ENCODE measurements at places on chromosomes 11 and 22.
A peak's percentile ranks its signal among the peaks of the same experiment; 100 is the strongest.

DNA sequence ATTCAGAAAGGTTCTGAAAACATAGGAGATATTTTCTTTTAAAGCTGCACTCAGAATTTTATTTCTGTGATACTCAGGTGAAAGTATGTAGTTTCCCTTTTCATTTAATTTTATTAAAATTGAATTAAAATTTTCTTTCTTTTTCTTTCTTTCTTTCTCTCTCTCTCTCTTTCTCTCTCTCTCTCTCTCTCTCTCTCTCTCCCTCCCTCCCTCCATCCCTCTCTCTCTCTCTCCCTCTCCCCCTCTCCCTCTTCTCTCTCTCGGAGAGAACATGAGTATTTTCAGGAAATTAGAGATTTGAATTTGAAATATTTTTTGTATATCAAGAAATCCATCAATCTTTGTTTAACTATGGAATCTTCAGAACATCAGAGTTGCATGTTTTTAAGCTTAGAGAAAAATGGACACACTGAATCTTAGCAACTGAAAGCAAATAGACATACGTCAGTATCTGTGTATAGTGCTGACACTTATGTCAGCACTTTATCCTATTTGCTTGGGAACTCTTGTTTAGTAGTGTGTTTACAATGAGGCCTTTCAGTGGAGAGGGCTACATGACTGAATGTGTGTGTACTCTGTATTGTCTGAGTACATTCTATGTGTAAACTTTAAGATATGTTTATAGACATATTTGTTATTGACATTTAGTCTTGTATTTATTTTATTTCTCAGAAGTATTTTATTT is 44.5 kb downstream of the PDE3B start:
- no peak for DNase-seq

DNA sequence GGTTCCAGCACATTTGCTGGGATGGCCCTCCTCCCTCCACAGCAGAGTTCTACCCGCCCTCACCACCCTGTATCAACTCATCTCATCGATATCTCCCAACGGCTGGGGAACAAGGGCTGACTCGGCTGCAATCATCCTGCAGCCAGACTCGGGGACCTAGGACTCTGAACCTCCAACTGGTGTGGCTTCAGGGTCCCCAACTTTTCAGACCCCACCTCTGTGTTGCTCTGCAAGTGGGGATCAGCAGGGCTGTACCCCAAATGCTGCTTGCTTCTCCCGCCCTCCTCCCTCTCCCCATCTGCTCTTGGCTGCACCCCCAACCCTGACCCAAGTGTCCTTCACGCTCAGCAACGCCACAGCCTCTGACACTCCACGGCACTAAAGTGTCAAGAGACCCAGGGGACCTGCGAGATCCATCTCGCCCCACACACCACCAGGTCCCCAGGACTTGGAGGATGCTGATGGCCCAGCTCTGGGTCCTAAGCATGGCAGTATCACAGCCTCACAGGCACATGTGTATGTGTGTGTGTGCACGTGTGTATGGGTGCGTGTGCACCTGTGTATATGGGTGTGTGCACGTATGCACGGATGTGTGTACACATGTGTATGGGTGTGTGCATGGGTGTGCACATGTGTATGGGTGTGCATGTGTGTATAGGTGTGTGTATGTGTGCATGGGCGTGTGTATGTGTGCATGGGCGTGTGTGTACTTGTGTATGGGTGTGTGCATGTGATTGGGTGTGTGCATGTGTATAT is 26.4 kb downstream of the KCNQ1 start:
- DNase-seq = no peak

- DNase-seq = no peak
Measured at GRCh38 chr11:73262851-73263495, 9.2 kb upstream of the P2RY6 start.

GRCh38 chr11:79413268-79413667 is 27.6 kb downstream of the TENM4 start:
- no peak for DNase-seq

DNA sequence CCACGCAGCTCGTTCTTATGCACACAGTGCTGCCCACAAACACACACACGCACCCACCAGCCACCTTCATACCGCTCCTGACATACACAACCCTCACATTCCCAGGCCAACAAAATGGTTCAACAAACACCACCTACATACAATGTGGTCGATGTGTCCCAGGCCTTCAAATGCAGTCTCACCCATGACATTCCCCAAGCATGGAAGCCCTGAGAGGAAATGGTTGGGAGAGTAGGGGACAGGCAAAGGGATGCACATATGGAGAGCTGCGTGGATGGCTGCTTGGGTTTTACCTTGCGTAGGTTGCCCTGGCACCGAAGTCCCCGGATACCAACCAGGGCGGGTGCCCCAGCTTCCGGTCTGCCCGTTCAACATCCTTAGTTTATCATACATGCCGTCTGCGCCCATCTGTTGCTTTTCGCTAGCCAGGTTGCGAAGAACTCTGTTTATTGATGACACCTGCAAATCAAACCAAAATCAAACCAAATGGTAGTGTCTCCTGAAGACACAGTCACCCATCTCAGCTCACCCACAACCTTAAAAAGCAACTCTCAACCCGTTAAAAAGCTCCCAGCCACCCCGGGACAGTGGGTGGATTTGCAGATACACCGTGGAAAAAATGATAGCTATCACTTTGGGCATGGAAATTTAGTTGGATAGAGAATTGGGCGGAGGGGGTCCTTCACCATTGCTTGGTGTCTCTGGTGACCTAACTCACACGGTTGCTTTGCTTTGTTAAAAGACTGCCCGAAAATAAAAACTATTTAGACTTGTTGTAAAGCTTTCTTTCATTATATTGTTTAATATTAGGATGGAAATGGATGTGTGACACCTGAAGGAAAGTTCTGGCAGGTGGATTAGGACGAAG is 10.5 kb downstream of the PAX6 start:
- no peak for DNase-seq

GRCh38 chr22:38086001-38086845 is 2.2 kb upstream of the SLC16A8 start:
- no peak for DNase-seq

- DNase-seq = no peak
Measured at GRCh38 chr11:44808053-44808753, 81.4 kb downstream of the TSPAN18 start.

DNA sequence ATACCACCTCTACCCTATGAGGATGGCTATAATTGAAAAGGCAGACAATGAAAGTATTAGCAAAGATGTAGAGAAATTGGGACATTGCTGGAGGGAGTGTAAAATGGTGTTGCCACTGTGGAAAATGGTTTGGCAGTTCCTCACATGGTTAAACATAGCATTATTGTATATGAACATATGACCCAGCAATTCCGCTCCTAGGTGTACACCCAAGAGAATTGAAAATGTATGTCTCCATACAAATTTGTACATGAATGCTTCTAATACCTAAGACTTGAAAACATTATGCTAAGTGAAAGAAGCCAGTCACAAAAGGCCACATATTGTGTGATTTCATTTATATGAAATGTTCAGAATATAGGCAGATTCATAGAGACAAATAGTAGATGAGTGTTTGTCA is 10.0 kb downstream of the SLCO2B1 start:
- DNase-seq = no peak

GRCh38 chr11:78100261-78100660 is 20.6 kb upstream of the NDUFC2 start:
- peak; percentile 46 for DNase-seq

GRCh38 chr11:15146271-15147003 is 31.7 kb downstream of the INSC start:
- no peak for DNase-seq

- DNase-seq = no peak
Measured at GRCh38 chr22:23285236-23285635, 104.9 kb downstream of the BCR start.

- no peak for DNase-seq
Measured at GRCh38 chr11:134645576-134645975, 233.5 kb upstream of the B3GAT1 start.

- no peak for DNase-seq
Measured at GRCh38 chr11:32162351-32162750, 71.5 kb downstream of the RCN1 start.

DNA sequence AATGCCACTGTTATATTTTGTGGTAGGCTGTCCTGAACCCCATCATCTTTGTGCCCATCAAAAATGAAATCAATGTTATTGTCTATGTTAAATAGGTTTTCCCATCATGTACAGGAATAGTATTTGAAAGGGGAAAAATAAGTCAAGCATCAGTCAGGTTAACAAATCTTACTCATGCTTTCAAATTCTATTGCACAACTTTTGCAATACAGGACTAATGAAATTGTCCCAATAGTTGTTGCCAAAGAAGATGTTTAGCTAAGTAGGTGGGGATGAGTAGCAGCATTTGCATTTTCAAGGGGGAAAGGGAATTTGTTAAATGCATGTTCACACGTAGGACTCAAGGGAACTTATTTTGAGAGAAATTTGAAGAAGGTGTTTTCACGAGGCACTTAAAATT is 962.1 kb downstream of the JRKL start:
- DNase-seq = no peak

GRCh38 chr11:23181022-23181807 is 320.9 kb upstream of the CCDC179 start:
- DNase-seq = no peak

- DNase-seq = no peak
Measured at GRCh38 chr22:49514641-49515040, 313.0 kb downstream of the BRD1 start.

DNA sequence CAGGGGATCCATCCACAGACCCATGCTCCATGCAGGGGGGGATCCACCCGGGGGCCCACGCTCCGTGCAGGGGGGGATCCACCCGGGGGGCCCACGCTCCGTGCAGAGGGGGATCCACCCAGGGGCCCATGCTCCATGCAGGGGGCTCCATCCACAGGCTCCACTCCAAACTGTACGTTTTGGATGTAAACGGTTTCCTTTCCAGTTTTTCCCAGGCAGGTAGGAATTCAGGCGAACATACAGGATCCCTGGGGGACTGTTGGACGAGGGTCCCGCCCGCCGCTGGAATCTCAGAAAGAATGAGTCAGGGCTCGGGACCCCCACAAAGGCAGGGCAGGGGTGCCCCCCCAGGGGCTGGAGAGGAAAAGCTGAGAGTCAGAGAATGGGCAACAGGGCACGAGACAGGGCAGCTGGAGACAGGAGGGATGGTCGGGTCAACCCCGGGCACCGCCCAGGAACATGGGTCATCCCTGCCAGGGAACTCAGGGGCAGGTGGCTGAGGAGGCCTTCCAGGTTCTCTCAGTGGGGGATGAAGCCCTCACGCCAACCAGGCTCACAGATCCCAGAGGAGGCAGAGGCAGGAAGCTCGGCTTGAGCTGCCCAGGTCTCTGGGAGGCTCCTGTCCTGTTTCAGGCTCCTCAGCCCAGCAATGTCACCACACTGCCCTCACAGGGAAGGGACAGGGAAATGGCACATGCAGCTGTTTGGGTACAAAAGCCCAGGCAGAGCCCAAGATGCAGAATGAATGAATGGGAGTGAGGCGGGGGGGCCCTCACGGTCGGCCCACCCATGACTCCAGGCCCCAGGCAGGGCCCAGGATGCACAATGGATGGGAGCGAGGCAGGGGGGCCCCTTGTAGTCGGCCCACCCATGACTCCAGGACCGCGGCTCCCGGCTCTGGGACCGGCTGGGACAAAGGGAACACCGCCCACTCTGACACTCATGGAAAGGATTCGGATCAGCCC is 200.2 kb downstream of the BRD1 start:
- DNase-seq = no peak

- DNase-seq = no peak
Measured at GRCh38 chr11:126465573-126466188, 110.2 kb downstream of the ST3GAL4 start.

DNA sequence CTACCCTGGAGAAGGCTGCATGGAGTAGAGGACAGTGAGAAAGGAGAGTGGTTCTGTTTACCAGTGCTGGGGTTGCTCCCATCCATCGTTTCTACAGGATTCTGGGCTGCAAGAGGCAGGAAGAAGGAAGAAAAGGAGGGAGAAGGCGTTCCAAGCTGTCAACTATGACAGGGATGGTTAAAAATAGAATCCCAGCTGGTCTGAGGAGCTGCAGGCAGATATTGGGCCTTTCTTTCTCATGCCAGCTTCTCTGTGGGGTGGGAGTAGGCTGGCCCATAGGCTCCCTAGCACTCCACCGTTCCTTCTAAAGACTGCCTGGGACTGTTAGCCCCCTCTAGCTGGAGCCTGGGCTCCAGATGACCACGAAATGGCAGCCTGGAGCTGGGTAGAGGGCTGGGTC is 13.6 kb downstream of the CCKBR start:
- DNase-seq = no peak

DNA sequence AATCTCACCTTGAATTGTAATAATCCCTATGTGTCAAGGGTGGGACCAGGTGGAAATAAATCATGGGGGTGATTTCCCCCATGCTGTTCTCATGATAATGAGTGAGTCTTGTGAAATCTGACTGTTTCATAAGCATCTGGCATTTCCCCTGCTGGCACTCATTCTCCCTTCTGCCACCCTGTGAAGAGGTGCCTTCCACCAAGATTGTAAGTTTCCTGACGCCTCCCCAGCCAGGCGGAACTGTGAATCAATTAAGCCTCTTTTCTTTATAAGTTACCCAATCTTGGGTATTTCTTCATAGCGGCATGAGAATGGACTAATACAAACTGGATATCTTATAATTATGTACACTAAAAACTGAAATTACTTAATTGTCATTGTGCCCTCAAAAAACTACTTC is 189.2 kb upstream of the API5 start:
- no peak for DNase-seq

DNA sequence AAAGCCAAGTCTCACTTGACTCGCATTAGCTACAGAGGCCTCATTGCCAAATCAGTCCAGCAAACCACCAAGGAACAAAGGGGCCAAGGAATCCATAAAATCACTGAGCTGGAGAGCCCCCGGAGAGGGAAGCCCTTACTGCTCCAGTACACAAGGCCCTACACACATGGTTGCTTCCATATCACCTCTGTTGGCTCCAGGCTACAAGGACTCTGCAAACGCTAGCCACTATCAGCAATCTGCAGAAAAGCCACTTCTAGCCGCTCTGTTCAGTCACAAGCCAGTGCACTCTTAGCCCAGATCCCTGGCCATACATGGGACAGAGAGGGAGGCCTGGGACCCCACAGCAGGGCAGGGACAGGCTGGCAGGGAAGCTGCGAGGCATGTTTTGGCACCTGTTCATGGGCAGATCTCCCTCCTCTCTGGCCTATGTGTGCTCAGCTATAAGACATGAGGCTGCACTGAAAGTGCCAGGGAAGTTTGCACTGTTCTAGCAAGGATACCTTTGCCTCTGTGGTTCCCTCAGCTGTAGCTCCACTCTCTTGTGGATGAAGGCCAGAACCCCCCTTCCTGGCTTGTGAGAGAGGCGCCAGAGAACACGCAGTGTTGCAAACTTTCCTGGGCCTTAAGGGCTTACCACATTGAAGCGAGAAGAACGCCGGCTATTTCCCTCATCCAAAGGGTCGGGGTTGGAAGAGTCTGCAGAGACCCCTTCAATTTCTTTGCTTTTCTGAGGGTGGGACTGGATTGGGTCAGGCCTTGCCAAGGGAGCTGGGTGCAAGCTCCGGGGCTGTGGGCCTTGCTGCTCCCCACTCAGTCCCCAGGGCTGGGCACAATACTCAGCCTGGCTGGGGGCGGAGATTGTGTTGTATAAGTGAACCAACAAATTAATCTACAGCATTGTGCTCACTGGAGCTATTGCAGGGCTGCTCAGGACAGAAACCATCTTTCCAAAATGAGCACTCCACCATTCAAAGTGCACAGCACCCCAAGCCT is 108.7 kb upstream of the PITPNB start:
- DNase-seq = no peak
